ENCODE measurements at places on chromosomes 12 and 14. TPM values are rescaled to one million over a fixed set of nuclear protein-coding genes. Genes with fewer than 3 reads are reported as not detected.

DNA sequence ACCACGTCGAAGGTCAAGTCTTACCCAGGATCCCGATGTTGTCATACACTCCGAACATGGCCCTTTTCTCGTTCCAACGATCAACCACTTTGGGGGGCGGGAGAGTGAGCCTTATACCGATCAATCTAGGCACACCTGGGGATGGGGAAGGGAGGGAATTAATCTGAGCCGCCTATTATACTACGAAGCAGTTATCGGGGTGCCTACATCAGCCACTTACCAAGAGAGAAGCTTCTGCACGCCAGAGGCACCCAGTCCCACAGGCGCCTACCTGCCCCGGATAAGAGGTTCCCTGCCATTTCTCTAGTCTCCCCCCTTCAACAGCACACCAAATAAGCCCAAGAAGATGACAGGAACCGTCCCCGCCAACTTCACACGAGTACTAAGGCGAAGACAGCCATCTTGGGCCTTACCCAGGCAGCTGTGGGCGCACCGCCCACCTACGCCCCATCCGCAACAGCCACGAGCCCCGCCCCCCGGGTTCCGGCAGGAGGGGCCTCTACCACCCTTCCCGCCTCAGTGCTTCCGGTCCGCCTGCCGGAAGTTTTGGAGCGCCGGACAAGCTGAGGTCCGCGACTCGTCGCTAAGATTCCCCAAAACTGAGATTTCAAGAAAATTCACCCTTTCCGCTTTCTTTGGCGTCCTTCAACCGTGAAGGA, at the start of gene MRPL51:
Gene MRPL51, minus strand, starts transcription at position 425 of the 659 bp plus-strand sequence. Its CDS starts 126 bp downstream, at position 299.
- H3K27ac ChIP-seq = peak within 1 kb of the TSS; percentile 98
- no peaks in the 10 kb centered on the region for H3K36me3 ChIP-seq
- H3K4me1 ChIP-seq = peaks cover 44% of the 10 kb centered on the region
- peak; percentile 93 for DNase-seq
- H3K27me3 ChIP-seq = peaks cover 2% of the 10 kb centered on the region

- no peak overlapping the region for H3K4me3 ChIP-seq
- H3K36me3 ChIP-seq = peaks cover 3% of the 10 kb centered on the region
- H3K4me1 ChIP-seq = peaks cover 2% of the 10 kb centered on the region
These were observed 21.2 kb downstream of the GALNT9 start for GRCh38 chr12:132307976-132308852.

Gene OTX2
- total RNA-seq = not detected

- H3K4me1 ChIP-seq = no peaks in the 10 kb centered on the region
- H3K4me3 ChIP-seq = no peak overlapping the region
These were observed 800.2 kb downstream of the FSCB start for GRCh38 chr14:43706900-43707299.

Gene HNF1A
- total RNA-seq = not detected

DNA sequence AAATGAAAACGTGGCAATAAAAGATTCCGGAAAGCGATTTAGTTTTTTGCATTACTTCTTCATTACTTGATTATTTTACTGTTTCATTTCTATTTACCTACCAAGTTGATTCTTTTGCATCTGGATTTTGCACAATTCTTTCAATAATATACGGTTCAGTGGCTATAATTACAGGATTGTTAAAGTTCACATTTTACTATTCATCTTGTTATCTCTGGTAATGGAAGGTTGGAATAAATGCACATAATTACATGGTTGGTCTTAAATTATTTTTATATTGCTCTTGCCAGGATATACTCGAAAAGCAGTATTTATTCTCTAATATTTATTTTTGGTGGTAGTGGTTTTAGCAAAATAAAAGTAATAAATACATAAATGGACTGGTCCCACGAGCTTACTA, 837.9 kb downstream of the DIO2 start:
- H3K27ac ChIP-seq = no peak overlapping the region
- H3K36me3 ChIP-seq = no peaks in the 10 kb centered on the region
- no peaks in the 10 kb centered on the region for H3K27me3 ChIP-seq
- no peak overlapping the region for H3K4me3 ChIP-seq
- no peak for DNase-seq

DNA sequence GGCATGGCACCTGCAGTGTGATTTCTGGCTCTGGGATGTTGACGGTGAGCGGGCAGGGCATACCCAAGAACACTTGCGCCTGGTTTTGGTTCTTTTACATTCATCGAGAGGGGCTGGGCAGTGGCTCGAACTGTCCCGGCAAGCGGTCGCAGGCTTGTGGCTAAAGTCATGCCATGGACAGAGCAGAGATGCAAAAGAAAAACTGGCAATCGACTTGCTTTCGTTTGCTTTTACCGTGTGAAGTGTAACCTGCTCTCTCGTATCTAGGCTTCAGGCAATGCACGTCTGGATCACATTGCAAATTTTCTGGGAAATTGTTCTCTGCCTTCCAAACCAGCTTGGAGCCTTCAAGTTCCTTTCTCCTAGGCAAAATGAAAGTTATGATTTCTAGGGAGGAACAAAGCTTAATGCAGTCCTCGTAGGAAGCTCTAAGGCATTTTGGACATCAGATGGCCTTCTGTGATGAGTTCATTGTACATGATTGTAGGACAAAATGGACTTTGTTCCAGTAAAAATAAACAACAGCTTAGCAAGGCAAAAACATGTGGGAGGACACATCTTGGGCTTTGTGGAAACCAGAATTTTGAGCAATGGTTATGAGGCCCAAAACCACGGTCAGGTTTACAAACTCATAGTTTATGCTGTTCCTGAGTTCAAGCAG, 18.3 kb downstream of the ADGRD1 start:
- peaks cover 3% of the 10 kb centered on the region for H3K27me3 ChIP-seq
- no peak overlapping the region for H3K27ac ChIP-seq
- H3K36me3 ChIP-seq = no peaks in the 10 kb centered on the region
- H3K4me1 ChIP-seq = no peaks in the 10 kb centered on the region

GRCh38 chr14:102086709-102086971, 204 bp downstream of the HSP90AA1 start:
- H3K36me3 ChIP-seq = peaks cover 23% of the 10 kb centered on the region
- no peaks in the 10 kb centered on the region for H3K27me3 ChIP-seq
- peak overlapping the region; percentile 94 for H3K27ac ChIP-seq
- peak overlapping the region; percentile 85 for H3K4me3 ChIP-seq

Gene ZNF84
- 58.3 TPM for total RNA-seq

GRCh38 chr14:68372368-68372767, 420.5 kb downstream of the ZFP36L1 start:
- peaks cover 9% of the 10 kb centered on the region for H3K36me3 ChIP-seq
- DNase-seq = no peak
- no peak overlapping the region for H3K27ac ChIP-seq
- H3K4me1 ChIP-seq = peaks cover 77% of the 10 kb centered on the region
- H3K27me3 ChIP-seq = no peaks in the 10 kb centered on the region

Gene TMEM132D
- not detected for total RNA-seq

GRCh38 chr14:102451064-102451352, 58.6 kb downstream of the ANKRD9 start:
- H3K27me3 ChIP-seq = no peaks in the 10 kb centered on the region
- no peak for DNase-seq
- H3K4me3 ChIP-seq = no peak overlapping the region
- no peak overlapping the region for H3K27ac ChIP-seq
- H3K4me1 ChIP-seq = no peaks in the 10 kb centered on the region

Gene ESYT1
- 257 TPM for total RNA-seq

GRCh38 chr12:116876151-116876869, 4.9 kb downstream of the HRK start:
- no peak overlapping the region for H3K27ac ChIP-seq
- no peak overlapping the region for H3K4me3 ChIP-seq
- no peaks in the 10 kb centered on the region for H3K36me3 ChIP-seq
- H3K27me3 ChIP-seq = peaks cover 72% of the 10 kb centered on the region
- DNase-seq = no peak

DNA sequence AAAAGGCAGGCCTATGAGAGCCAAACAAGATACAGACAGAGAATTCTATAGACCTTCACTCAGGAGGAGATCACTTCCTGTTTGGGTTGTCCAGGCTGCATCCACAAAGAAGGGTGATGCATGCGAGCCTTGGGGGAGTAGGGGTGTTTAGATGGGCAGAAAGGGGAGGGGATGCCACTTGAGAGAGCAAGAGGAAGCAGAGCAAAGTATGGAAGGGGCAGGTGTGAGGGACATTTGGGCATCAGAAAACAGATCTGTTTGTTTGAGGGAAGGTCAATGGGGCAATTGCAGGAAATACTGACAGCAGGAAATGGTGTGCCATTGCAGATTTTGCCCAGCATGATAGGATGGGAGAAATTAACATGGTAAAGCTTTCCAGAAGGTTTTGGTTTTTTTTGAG, 146.4 kb upstream of the FOXN3 start:
- H3K27me3 ChIP-seq = no peaks in the 10 kb centered on the region
- H3K27ac ChIP-seq = peak overlapping the region; percentile 47
- H3K4me3 ChIP-seq = no peak overlapping the region
- DNase-seq = no peak
- no peaks in the 10 kb centered on the region for H3K36me3 ChIP-seq

Gene C14orf132
- total RNA-seq = 4.6 TPM

Gene RPL36AL
- total RNA-seq = 259 TPM

DNA sequence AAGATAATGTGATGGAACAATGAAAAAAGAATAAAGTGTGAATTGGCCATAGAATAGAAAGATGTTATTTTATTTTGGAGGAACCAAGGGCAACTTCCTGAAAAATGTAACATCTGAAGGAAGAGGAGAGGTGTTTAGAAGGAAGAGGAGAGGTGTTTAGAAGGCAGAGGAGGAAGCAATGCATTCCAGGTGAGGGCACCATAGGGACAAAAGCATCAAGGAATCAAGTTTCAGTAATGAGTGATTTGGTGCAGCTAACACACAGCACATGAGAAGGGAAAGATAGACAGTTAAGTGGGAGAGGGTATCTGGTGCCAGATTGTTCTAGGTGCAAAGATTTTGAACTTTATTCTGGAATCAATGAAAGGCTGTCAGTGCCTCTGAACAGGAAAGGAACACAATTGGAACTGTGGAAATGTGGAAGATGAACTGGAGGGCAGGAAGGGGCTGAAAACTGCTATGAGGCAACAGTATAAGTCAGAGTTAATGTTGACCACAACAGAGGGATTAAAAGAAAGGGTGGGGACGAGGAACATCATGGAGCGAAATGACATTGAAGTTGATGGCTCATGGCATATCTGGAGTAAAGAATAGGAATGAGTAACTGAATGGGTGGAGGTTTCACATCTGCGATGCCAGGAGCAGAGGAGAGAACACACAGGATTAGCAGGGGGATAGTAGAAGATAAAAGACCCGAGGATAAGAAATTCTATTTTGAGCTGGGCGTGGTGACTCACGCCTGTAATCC, 326.6 kb downstream of the LRIG3 start:
- no peak overlapping the region for H3K27ac ChIP-seq
- DNase-seq = no peak
- no peaks in the 10 kb centered on the region for H3K27me3 ChIP-seq

- peaks cover 18% of the 10 kb centered on the region for H3K4me1 ChIP-seq
- H3K27ac ChIP-seq = no peak overlapping the region
- peaks cover 14% of the 10 kb centered on the region for H3K27me3 ChIP-seq
- DNase-seq = no peak
- H3K36me3 ChIP-seq = peaks cover 1% of the 10 kb centered on the region
These were observed 26.8 kb downstream of the DUSP6 start for GRCh38 chr12:89325495-89325894.

Gene AQP2
- not detected for total RNA-seq

- no peak for DNase-seq
- no peaks in the 10 kb centered on the region for H3K27me3 ChIP-seq
- no peak overlapping the region for H3K4me3 ChIP-seq
- H3K4me1 ChIP-seq = peaks cover 62% of the 10 kb centered on the region
- peaks cover 1% of the 10 kb centered on the region for H3K36me3 ChIP-seq
- H3K27ac ChIP-seq = no peak overlapping the region
These were observed 269.6 kb upstream of the CRY1 start for GRCh38 chr12:107362960-107363359.

DNA sequence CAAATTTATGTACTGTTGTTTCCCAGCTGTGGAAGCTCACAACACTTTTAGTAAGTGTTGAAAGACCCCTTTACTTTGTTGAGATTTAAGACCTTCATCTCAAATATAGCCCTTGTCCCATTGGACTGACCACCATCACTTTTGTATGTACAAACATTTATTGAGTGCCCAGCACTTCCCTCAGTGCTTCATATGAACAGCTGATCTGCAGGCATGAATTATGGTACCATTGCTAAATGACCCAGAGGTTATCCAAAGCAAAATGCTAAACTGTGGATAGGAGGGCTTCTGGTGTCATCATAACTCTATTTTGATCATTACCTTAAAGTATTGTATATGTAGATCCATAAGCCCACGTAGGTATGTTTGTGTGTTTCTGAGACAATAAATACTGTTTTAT, 285.7 kb upstream of the RGS6 start:
- DNase-seq = no peak
- no peaks in the 10 kb centered on the region for H3K27me3 ChIP-seq
- H3K27ac ChIP-seq = no peak overlapping the region

DNA sequence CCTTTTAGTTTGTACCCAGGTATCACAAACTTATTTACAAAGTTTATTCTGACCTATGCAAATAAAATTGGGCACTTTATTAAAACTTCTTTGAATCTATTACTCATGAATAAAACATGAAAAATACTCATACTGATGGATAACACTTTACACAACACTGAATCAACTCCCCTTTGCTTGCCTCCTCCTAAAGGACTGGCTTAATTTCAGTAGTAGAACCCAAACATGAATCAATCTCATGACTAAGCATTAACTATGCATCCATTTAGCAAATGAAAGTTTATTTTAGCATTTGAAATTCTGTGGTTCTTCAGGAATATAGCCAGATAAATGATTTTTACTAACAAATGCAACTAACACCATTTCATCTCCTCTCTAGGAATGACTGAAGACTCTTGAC, 32.4 kb downstream of the DENND5B start:
- H3K36me3 ChIP-seq = no peaks in the 10 kb centered on the region
- H3K27ac ChIP-seq = no peak overlapping the region
- peaks cover 2% of the 10 kb centered on the region for H3K4me1 ChIP-seq
- no peak for DNase-seq
- H3K4me3 ChIP-seq = no peak overlapping the region

DNA sequence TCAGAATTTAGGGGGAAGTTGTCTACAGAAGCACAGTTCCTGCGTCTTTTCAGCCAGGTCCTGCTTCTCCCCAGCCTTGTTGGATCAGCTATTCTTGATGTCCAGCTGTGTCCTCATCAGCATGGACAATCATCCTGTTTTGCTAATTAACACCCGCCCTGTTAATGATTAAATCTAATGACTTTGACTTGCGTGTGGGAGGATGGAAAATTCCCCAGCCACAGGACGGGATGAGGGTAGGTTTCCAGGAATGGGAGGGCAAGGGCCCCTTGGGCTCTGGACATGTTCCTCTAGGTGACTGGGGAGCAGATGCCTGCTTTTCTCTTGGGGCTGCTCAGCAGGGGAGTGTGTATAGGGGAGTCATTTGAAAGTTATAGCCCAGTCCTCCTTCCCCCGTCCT, 5.3 kb upstream of the PPP1R1A start:
- H3K4me3 ChIP-seq = no peak overlapping the region
- H3K4me1 ChIP-seq = peaks cover 13% of the 10 kb centered on the region

GRCh38 chr12:15212930-15213329, 8.3 kb downstream of the RERG start:
- H3K27ac ChIP-seq = no peak overlapping the region
- no peaks in the 10 kb centered on the region for H3K4me1 ChIP-seq
- no peak for DNase-seq
- H3K27me3 ChIP-seq = peaks cover 7% of the 10 kb centered on the region
- no peaks in the 10 kb centered on the region for H3K36me3 ChIP-seq
- no peak overlapping the region for H3K4me3 ChIP-seq
